Heart right ventricle (tissue), 16 donors: ENCODE measurements at places on chromosomes 7 and 10. TPM values are rescaled to one million over a fixed set of nuclear protein-coding genes. Genes with fewer than 3 reads are reported as not detected.

Gene HMX3
- total RNA-seq, result not detected

Gene ARHGEF35
- 2.2 TPM for total RNA-seq

Gene MTERF1
- total RNA-seq, result 6.3 TPM

Gene BHLHA15
- not detected for total RNA-seq

Gene HUS1
- 28.0 TPM for total RNA-seq

Gene DOCK1
- 24.6 TPM for total RNA-seq

Gene TAS2R4
- 0.10 TPM for total RNA-seq

Gene NCF1
- total RNA-seq, result 1.6 TPM

Gene NOBOX
- not detected for total RNA-seq

Gene CPA2
- 0.87 TPM for total RNA-seq

Gene NUDT13
- total RNA-seq, result 4.3 TPM

Gene PAX4
- not detected for total RNA-seq

GRCh38 chr7:27031289-27032172, 64.3 kb downstream of the HOXA1 start:
- H3K4me3 ChIP-seq, result no peak overlapping the region
- DNase-seq, result no peak

GRCh38 chr10:89369156-89370105, 8.4 kb upstream of the IFIT1B start:
- H3K4me1 ChIP-seq, result peaks cover 43% of the 10 kb centered on the region
- H3K36me3 ChIP-seq, result no peaks in the 10 kb centered on the region
- no peaks in the 10 kb centered on the region for H3K27me3 ChIP-seq

GRCh38 chr7:80537091-80537490, 25.2 kb upstream of the GNAT3 start:
- H3K36me3 ChIP-seq, result no peaks in the 10 kb centered on the region
- H3K4me1 ChIP-seq, result no peaks in the 10 kb centered on the region
- no peaks in the 10 kb centered on the region for H3K27me3 ChIP-seq
- no peak for DNase-seq
- no peak overlapping the region for H3K4me3 ChIP-seq

DNA sequence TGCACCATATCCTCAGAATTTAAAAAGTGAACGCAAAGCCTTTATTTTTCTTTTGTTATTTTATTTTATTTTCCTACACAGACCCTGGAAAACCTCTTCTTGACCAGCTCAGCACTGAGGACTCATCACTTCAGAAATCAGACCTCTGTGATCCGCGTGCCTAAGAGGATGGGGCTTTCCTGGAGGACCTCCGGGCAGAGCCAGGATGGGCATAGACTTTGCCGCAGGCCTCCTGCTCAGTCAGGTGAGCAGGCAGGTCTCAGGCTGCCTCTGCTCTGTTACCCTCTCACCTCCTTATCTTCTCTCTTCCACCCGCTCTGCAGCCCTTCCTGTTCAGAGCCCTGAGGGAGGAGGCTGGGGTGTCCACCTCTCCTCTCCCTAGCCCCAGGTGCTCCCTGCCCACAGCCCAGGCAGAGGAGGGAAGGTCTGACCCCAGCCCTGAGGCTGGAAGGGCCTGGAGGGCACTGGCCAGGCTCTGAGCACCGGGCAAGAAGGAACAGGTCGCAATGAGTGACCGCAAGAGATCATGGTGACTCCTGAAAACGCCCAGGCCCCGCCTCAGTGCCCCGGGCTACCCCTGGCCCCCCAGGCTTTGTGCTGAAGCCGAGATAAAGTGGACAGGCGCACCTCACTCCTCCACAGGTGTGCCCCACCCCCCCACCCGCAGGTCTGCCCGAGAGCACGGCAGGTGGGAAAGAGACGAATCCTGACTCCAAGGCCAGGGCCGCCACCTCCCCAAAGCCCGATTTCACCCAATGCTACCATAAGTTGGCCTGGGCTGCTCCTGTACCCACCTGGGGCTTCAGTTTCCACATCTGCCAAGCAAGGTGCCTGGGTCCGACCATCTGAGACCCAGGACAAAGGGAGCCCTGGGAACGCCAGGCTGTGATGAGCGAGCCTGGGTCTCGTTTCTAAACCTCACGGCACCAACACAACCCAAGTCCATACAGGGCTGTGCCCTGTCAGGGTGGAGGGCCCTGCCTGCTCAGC, 2.8 kb downstream of the CALML5 start:
- H3K4me1 ChIP-seq, result no peaks in the 10 kb centered on the region
- no peak overlapping the region for H3K27ac ChIP-seq
- no peak overlapping the region for H3K4me3 ChIP-seq
- no peaks in the 10 kb centered on the region for H3K36me3 ChIP-seq

- no peaks in the 10 kb centered on the region for H3K36me3 ChIP-seq
- H3K4me3 ChIP-seq, result no peak overlapping the region
- H3K27ac ChIP-seq, result no peak overlapping the region
- peaks cover 31% of the 10 kb centered on the region for H3K4me1 ChIP-seq
- peak; percentile 66 for DNase-seq
Measured at GRCh38 chr7:150986099-150986512, 4.7 kb upstream of the NOS3 start.

DNA sequence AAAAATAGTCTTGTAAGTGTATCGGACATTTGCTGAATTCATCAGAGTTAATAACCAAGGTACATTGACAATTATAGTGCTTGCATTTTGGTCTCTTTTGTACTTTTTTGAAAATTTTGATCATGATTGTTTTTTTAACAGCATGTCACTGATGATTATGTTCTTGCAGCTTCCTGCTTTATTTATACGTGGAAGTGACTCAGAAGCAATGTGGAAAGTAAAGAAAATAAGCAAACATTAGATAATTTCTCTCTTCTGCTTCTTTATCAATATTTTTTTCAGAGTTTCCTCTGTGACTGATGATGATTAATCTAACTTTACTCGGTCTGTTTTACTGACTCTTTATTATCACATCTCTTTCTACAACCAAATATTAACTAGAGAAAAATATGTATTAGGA, 1351.9 kb downstream of the REEP3 start:
- DNase-seq, result no peak
- H3K4me3 ChIP-seq, result no peak overlapping the region
- H3K4me1 ChIP-seq, result no peaks in the 10 kb centered on the region
- no peaks in the 10 kb centered on the region for H3K27me3 ChIP-seq

GRCh38 chr10:70899096-70899495, 10.7 kb upstream of the PCBD1 start:
- DNase-seq, result no peak
- H3K27ac ChIP-seq, result no peak overlapping the region
- H3K4me3 ChIP-seq, result no peak overlapping the region

GRCh38 chr10:45550903-45551786, 121.4 kb downstream of the ZFAND4 start:
- no peaks in the 10 kb centered on the region for H3K36me3 ChIP-seq
- DNase-seq, result no peak
- H3K27me3 ChIP-seq, result no peaks in the 10 kb centered on the region
- H3K27ac ChIP-seq, result no peak overlapping the region
- peaks cover 11% of the 10 kb centered on the region for H3K4me1 ChIP-seq

DNA sequence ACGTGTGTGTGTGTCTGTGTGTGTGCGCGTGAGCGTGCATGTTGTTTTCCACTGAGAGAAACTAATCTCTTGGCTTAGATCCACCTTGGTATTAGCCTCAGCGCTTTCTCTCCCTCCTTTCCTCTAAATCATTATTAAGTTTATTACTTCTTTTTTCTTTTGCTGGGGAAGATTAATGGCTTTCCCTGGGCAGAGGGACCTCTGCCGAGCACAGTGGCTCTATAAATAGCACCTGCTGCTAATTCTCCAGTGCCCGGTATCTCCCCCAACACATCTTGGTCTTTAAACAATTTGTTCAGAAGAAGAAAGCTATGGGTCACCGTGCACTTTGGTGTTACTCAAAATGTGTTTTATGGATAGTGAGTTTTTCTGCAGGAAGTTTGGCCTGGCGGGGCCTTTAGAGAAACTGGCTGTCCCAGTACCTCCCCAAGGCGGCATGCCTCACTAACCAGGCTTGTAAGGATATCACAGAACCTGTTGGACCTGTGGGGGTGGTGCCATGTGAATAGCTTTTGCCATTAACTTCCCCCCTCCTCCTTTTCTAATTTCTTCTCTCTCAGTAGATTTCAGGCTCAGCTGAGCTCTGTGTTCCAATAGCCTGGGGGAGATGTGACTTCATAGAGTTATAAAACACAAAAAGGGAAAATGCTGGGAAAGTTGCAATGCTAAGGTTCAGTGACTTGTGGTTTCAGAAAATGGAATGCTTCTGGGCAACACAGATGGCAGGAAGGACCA, 70.1 kb upstream of the RAB11FIP2 start:
- H3K27ac ChIP-seq, result no peak overlapping the region
- DNase-seq, result no peak
- H3K4me3 ChIP-seq, result no peak overlapping the region

- H3K27me3 ChIP-seq, result no peaks in the 10 kb centered on the region
- DNase-seq, result no peak
- no peaks in the 10 kb centered on the region for H3K36me3 ChIP-seq
- no peaks in the 10 kb centered on the region for H3K4me1 ChIP-seq
- H3K27ac ChIP-seq, result no peak overlapping the region
Measured at GRCh38 chr7:133431134-133431724, 178.4 kb downstream of the EXOC4 start.

- no peak overlapping the region for H3K4me3 ChIP-seq
- no peaks in the 10 kb centered on the region for H3K27me3 ChIP-seq
- H3K4me1 ChIP-seq, result peaks cover 21% of the 10 kb centered on the region
- no peaks in the 10 kb centered on the region for H3K36me3 ChIP-seq
- H3K27ac ChIP-seq, result no peak overlapping the region
- no peak for DNase-seq
Measured at GRCh38 chr10:3865565-3865964, 80.6 kb upstream of the KLF6 start.

DNA sequence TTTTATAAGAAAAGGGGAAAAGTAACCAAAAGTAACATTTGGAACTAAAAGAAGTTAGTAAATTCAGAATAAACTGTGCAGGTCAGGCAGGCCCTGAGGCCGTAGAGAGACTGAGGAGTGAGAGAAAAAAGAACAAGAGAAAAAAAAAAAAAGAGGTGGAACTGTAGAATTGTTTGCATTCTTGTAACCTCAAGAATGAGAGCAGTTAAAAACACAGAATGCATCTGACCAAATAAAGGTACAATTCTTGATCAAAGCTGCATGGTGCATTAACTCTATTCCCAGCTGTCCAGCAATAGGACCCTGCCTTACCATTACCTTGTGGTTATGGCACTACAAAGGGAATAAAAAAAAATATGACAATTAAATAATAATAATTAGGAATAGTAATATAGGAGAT, 170.1 kb upstream of the SEMA3A start:
- H3K36me3 ChIP-seq, result no peaks in the 10 kb centered on the region
- H3K4me1 ChIP-seq, result no peaks in the 10 kb centered on the region
- no peak overlapping the region for H3K27ac ChIP-seq
- DNase-seq, result no peak

DNA sequence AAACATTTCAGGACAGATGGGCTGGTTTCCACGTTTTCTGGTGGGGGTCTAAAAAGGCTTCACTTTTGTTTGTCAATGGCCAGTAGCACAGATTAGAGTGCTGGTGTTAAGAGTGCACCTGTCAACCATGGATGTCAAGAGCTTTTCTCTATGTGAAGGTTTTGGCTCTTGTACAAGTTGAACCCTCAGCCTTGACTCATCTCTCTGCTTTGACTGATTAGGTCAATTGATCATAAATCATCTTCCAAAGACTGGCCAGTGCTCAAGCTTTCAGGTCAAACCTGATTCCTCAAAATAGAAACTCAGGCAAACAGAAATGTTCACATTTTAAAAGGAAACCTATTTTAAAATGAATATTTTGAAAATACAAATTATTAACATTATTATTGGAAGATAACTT, 59.6 kb upstream of the SP4 start:
- H3K36me3 ChIP-seq, result no peaks in the 10 kb centered on the region
- H3K27ac ChIP-seq, result no peak overlapping the region
- H3K4me3 ChIP-seq, result no peak overlapping the region

DNA sequence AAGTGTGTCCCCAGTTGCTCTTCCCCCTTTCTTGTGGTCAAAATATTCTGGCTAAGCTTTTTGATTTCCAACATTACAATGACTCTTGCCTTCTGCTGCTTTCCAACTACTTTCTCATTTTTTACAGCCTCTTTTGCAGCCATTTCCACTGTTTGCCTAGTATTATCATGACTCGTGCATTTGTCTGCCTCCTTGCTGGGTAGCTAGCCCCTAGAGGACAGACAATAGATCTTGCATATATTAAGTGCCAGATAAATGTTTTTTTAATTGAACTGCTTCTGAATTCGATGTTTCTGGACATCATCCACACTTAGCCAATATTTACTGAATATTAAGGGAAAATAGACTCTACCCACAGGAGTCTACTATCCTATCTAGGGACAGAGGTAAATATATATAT, 124.5 kb downstream of the POU6F2 start:
- DNase-seq, result no peak
- H3K4me1 ChIP-seq, result no peaks in the 10 kb centered on the region
- H3K36me3 ChIP-seq, result no peaks in the 10 kb centered on the region

GRCh38 chr7:10474048-10474447, 499.6 kb upstream of the PHF14 start:
- no peak overlapping the region for H3K27ac ChIP-seq
- DNase-seq, result no peak
- H3K36me3 ChIP-seq, result no peaks in the 10 kb centered on the region

DNA sequence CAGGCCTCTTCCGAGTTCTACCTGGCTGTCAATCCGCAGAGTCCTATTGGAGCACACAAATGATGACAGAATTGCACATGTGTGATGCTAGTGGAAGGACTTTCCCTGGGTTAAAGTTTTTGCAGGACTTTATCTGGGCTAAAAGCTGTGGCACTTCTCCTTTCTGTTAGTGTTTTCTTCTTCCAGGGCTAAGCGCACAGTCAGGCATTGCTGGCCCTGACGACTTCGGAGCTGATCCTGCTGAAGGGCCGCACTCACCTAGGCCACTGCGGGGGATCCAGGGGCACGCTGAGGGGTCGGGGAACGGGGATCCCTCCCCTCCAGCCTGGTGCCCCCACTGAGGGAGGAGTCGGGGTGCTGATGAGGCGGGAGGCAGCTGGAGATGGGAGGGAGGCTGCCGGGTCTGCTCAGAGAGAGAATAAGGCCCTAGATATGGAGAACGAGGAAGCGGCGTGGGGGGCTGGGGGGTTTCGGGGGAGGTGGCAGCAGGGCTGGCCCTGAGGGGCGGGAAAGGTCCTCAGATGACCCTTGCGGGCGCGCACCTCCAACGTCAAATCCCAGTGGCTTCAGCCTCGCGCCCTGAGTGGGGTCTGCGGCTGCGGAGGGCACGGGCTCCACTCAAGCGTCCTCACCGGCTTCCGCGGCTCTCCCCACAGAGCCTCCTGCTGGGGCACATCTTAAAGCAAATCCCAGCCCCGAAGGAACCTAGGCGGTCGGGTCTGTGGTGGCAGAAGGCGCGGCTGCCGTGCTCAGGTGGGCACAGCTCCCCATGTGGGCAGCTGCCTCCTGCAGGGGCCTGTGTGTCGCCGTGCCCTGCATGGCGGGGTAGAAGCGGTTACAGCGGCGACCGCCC, 30.9 kb downstream of the AGR3 start:
- H3K27me3 ChIP-seq, result no peaks in the 10 kb centered on the region
- peak overlapping the region; percentile 35 for H3K4me3 ChIP-seq
- no peaks in the 10 kb centered on the region for H3K36me3 ChIP-seq
- H3K4me1 ChIP-seq, result no peaks in the 10 kb centered on the region
- H3K27ac ChIP-seq, result no peak overlapping the region

DNA sequence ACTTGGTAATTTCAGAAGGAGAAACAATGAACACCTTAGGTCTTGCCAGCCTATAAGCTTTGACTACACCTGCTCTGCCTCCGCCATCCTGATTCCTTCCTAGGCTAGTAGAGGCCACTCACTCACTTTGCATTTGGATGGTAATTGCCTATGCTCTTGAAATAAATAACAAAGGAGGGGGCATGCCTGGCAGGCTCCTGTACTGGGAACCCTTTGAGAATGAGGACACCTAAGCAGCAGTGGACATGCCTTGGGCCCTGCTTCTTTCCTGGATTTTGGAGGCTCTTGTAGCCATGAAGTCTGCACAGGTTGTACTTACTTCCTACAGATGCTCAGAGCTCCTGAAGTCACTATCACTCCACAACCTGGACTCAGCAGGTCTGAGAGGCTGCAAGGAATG, 65.8 kb downstream of the BLNK start:
- H3K27me3 ChIP-seq, result no peaks in the 10 kb centered on the region
- no peak overlapping the region for H3K27ac ChIP-seq
- no peak overlapping the region for H3K4me3 ChIP-seq
